T follicular helper cell (primary cell): ENCODE measurements at places on chromosomes 13 and 19.

DNA sequence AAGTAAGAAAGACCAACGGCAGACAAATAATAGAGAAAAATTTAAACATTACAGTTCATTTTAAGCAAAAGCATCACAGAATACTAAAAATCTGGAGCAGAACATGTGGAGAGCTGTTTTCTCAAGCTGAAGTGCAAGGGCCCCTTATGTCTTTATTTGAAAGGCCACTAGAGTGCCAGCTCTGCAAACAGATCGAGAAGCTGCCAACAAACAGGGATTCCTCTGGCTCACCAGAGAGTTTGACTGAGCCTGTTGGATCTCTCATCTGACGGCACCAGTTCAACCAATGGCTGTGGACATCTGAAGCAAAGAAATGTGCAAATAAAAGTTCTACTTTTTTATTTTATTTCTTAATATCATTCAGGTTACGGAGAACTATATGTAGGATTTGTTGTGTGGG is 119.7 kb downstream of the COL4A2 start:
- DNase-seq = no peak

- DNase-seq = no peak
Observed at GRCh38 chr19:18999016-18999758, 34.1 kb downstream of the SUGP2 start.

- no peak for DNase-seq
Observed at GRCh38 chr13:92573467-92574057, 653.0 kb upstream of the GPC6 start.

DNA sequence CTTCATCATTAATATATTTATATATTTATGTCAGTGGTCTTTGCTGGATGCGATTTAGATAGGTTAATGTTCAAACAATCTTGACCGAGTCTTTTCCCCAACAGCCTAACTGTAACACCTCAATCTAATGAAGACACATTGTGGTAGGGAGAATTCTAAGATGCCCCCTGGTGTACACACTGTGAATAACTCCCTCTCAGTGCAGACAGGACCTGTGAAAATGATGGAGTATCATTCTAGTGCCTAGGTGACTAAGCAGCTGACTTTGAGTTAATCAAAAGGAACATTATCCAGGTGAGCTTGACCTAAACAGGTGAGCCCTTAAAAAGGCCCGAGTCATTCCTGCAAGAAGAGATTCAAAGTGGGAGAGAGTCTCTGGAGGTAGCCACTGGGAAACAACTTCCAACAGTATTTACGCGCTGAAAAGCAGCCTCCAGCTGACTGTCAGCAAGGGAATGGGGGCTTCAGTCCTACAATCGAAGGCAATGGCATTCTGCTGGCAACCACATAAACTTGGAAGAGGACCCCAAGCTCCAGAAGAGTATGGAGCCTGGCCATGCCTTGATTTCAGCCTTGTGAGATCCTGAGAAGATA is 28.0 kb upstream of the KBTBD7 start:
- peak; percentile 39 for DNase-seq

DNA sequence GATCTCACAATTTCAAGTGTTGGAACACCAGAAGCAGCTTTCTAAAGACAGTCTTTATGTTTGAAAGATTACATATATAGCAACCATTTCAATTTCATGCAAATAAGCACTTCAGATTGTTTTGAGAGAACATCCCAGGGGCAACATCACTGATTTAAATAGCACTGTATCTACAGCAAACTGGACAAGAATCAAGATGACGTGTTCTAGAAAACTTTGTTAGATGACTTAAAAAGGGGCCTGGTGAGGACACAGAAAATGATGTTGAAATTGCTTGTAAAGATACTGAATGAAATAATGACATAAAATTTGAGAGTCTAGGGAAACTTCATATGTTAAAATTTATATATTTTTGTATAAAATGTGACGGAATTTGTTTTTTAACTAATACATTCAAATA is 277.1 kb downstream of the KLF12 start:
- DNase-seq = no peak

GRCh38 chr19:46728208-46728607 is 11.3 kb upstream of the PRKD2 start:
- no peak for DNase-seq
